ENCODE measurements at places on chromosomes 16 and 17.

DNA sequence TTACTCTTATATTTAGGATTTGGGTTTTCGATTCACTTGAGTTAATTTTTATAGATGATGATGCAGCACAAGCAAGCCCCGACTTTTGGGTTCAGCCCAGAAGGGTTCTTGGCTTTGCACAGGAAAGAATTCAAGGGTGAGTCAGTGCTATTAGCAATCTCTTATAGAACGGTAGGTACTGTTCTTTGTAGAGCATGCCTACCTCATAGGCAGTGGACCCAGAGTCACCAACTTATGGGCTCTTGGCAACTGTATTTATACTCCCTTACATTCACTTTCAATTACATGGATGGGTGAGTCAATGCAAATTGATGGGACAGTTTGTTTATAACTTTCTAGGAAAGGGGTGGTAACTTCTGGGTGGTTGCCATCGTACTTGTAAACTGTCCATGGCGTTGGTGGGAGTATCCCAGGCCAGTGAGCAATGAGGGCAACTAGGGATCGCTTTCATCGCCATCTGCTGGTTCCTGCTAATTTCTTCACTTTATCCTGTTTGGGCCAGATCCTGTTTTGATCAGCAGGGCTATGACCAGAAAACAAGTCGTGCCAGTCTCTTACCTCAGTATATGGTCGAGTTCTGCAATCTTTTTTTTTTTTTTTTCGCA lies 362.6 kb downstream of the CNTNAP4 start:
- H3K27ac ChIP-seq = no peak overlapping the region
- no peaks in the 10 kb centered on the region for H3K27me3 ChIP-seq
- no peaks in the 10 kb centered on the region for H3K36me3 ChIP-seq
- no peak overlapping the region for H3K4me3 ChIP-seq

DNA sequence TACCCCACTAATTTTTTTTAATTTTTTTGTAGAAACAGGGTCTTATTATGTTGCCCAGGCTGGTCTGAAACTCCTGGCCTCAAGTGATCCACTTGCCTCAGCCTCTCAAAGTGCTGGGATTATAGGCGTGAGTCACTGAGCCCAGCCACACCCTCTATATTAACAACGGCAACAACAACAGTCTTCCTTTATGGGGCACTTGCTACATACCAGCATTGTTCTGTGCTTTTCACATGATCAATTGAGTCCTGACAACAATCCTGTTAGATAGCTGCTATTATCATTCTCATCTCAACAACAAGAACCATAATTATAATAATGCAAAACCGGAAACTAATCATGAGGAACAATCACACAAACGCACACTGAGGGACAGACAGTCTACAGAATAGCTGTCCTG lies 12.6 kb upstream of the ARL5C start:
- H3K36me3 ChIP-seq = peaks cover 61% of the 10 kb centered on the region
- DNase-seq = no peak
- H3K4me1 ChIP-seq = no peaks in the 10 kb centered on the region
- no peak overlapping the region for H3K4me3 ChIP-seq

GRCh38 chr16:86444261-86444660 lies 66.1 kb upstream of the FOXF1 start:
- no peak for DNase-seq
- no peak overlapping the region for H3K27ac ChIP-seq
- no peaks in the 10 kb centered on the region for H3K27me3 ChIP-seq

DNA sequence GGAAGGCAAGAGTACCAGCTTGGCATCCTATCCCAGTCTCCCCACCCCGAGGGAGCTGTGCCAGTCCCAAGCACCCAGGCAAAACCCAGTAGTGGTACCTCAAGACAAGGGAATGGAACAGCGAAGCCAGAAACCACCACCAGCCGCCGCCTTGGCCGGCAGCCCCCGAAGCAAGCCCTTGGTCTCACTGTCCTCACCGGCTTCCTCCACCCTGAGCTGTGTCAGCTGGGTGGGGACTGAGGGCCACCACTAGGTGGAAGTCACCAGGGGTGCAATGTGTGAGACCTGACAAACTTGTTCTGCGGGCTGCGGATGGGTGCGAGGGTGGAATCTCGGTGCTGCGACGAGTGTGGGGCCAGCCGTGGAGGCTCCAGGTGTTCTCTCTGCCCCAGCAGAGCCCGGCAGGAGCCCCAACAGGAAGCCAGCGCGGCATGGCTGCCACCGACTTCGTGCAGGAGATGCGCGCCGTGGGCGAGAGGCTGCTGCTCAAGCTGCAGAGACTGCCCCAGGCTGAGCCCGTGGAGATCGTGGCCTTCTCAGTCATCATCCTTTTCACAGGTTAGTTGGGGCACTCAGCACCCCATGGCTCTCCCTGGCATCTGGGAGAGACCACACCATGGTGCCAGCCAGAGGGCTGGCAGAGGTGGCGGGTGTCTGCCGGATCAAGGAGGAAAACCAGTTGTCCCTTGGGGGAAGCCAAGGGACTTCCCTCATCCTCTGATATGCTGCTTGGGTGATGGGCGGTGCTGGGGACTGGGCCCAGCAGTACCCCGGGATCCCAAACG lies 6.7 kb downstream of the SMIM5 start:
- peaks cover 7% of the 10 kb centered on the region for H3K4me1 ChIP-seq
- H3K36me3 ChIP-seq = peaks cover 2% of the 10 kb centered on the region
- no peak for DNase-seq
- no peaks in the 10 kb centered on the region for H3K27me3 ChIP-seq
- H3K27ac ChIP-seq = no peak overlapping the region

- peaks cover 42% of the 10 kb centered on the region for H3K36me3 ChIP-seq
- H3K4me3 ChIP-seq = no peak overlapping the region
- H3K27ac ChIP-seq = no peak overlapping the region
These were observed 2.2 kb downstream of the RAB26 start for GRCh38 chr16:2150418-2151187.

DNA sequence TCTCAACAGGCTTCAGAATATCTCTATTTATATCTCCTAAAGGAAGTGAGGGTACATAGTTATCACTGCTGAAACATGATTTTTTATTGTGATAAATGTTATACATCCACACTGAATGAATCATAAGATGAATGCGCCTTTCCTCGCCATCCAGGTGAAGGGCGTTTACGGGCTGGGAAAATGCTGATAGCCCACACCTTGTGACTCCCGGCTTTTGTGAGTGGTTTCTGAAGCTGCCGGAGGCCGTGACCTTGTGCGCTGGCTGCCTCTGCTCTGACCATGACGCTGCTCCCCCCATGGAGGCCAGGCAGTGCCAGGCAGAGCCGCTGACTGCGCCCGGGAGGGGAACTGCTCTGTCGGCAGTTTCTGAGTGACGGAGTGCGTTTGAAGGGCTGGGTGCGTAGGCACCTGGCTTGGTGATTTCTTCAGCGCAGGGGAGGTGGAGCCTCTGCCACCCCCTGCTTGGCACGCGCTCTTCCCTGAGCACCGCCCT lies 97.2 kb downstream of the RAP1GAP2 start:
- no peaks in the 10 kb centered on the region for H3K27me3 ChIP-seq
- no peak overlapping the region for H3K4me3 ChIP-seq
- DNase-seq = no peak

DNA sequence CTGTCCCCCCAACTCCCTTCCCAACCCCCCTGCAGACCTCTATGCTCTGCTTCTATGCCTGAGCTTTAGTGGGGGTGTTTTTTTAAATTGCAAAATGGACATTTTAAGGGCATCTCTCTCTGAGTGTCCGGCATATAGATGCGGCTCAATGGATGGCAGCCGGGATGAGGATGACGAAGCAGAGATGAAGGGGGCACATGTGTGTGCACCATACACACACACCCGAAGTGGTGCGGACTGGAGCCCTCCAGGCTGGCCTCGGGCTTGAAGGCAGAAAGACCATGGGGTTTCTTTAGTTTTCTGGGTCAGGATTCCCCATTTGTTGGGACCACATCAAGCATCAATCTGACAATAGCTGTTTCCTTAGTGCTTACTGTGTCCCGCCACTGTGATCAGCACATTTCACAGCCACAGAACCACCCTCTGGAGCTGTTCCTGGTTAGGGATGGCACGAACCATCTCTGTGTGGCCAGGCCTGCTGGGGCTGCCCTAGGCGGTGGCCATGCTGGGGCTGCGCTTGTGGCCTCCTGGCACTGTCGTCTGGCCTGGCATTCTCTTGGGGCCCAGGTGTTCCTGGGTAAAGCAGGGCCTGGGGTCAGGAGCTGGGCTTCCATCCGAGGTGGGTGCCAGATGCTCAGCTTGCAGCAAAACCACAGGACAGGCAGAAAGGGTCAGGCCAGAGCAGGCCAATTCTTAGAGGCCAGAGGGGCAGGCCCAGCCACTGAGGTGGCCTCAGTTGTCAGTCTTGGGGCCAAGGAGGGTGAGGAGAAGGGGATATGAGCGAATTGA lies 49.9 kb downstream of the NT5M start:
- H3K27me3 ChIP-seq = peaks cover 2% of the 10 kb centered on the region
- H3K4me1 ChIP-seq = peaks cover 11% of the 10 kb centered on the region
- DNase-seq = no peak
- no peaks in the 10 kb centered on the region for H3K36me3 ChIP-seq
- H3K27ac ChIP-seq = no peak overlapping the region
- no peak overlapping the region for H3K4me3 ChIP-seq
